BE2C (cell line): ENCODE measurements at places on chromosomes 4 and X.

DNA sequence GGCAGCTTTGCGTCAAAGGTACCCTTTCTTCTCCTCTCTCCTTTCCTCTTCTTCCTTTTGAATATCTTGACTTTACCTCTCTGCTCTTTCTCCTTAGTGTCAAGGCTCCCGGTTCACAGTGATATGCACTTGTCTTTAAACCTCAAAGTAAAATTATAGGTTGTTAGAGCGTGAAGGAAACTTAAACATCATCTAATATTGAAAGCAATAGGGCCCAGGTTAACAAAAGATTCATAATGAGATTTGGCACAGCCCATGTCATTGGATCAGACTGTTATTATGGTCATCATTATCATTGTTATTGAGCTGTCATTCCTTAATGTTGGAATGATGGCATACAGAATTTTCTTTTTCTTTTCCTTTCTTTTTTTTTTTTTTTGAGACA, 32.5 kb downstream of the FTHL17 start:
- no peak for DNase-seq

GRCh38 chr4:75880278-75880677, 22.0 kb downstream of the PPEF2 start:
- no peak for DNase-seq

- peak; percentile 32 for DNase-seq
Observed at GRCh38 chrX:28177202-28177601, 196.0 kb upstream of the DCAF8L1 start.

DNA sequence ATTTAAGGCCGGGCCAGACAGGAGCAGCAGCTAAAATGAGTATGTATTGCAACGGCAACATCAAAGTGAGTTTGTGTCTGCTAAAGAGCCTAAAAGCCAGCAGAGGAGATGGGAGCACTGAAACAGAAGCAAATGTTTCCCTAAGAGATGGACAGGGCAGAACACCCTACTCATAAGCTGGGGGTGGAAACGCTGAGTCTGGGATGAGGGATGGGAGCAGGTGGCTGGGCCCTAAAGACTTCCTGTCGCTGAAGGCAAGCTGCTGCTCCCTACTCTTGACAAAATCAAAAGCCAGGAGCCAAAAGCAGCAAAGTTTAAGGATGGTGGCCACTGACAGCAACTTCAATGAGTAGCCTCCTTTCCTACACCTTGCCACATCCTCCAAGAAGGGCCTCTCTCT, 40.6 kb upstream of the NAP1L5 start:
- DNase-seq: no peak

GRCh38 chr4:81891005-81891996, 419.6 kb upstream of the RASGEF1B start:
- DNase-seq: no peak

DNA sequence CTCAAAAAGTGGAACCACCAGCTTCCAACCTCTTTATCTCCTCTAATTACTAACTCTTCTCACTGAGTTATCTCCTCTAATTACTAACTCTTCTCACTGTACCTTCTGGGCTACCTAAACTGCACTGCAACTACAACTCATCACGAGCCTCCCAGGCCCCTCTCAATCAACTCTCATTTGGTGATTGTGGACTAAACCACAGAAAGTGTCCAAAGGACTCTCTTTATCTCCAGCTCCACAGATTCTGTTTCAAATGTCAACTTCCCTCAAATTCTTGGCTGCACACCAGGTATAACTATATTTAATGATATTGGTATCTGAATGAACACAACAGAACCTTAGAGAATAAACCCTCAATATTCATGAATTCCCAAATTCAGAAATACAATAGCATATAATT, 182.9 kb downstream of the MAML3 start:
- DNase-seq: no peak

- DNase-seq: no peak
Observed at GRCh38 chr4:158016511-158016910, 156.3 kb downstream of the GASK1B start.

DNA sequence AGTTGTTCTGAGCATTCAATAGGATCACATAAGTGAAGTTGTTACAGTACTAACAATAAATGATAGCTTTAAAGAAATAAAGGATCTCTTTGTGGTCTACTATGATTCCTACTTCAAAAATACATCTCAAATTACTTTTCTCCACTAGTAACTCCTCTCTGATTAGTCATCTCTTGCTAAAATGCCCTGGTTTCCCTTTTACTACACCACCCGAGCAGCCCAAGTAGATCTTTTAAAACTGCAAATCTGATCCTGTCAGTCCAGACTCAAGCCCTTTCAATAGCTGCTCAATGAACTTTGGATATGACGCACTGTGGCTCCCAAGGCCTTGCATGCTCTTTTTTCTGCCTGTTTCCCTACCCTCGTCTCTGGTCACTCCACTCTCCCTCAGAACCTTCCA, 97.5 kb downstream of the MAOA start:
- DNase-seq: no peak

GRCh38 chr4:143784567-143784966, 84.1 kb upstream of the FREM3 start:
- DNase-seq: no peak

DNA sequence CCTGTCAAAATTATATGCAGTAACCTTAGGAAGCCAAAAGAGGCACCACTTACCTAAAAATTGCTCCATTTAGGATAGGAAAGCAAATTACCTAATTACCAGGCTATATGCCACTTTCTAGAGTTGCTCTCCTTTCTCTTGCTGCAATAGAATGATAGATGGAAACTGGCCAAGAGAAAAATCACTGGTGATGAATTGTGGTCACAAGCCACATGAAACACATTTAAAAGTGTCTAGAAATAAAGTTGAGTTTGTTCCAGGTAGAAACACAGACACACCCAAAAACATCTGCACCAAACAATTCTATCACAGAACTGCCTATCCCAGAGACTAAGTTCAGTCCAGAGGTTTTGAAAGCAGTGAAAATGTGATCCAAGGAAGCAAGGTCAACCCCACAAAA, 337.7 kb downstream of the PCDH19 start:
- no peak for DNase-seq

DNA sequence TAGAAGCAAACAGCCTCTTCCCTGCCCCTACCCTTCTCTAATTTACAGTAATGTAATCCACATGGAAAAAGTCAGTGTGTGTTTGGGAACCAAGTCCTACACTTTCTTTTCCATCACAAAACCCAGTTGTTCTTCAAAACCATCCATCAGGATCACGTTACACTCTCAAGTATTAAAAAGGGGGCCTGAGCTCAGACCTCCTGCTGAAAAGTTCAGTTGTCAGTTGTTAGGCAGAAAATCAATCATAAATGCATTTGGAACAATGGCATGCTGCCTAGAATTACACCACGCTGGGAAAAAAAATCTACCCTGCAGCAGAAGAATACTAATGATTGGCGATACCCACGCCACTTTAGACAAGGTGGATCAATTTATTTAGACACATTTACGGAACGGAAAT, 236.5 kb downstream of the PARM1 start:
- DNase-seq: no peak

DNA sequence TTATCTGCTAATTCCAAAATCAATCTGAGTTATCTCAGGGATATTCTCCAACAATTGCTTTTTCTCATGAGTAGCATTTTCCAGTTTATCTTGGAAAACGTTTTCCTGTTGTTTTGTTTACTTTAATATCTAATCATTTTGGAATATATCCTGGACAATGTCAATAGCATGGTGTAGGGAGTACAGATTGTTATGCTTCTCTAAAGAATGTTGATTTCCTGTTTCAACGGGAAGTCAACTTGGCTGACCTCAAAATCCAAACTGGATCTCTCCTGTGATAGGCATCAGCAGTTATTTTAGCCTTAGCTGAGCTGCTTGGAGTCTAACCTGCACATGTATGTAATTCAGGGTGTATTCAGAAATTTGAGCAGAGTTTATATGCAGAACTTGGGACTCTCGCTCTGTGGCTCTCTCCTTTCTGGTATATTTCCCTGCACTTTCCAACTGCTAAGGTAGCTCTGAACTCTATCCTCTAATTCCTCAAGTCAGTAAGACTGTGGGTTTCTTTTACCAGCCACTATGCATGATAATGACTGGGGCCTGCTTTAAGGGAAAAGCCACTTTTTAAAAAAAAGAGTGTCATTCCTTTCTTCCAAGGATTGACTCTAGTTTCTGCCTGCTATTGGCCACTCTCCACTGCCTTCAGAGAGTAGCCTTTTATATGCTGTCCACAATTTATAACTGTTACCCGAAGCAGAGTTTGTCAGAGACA, 7.7 kb downstream of the PRSS48 start:
- no peak for DNase-seq

- DNase-seq: peak; percentile 34
Observed at GRCh38 chr4:78864405-78865024, 74.7 kb downstream of the PAQR3 start.

- no peak for DNase-seq
Observed at GRCh38 chrX:38273453-38273852, 52.8 kb upstream of the SRPX start.

GRCh38 chrX:85140964-85141363, 102.6 kb downstream of the SATL1 start:
- no peak for DNase-seq

GRCh38 chrX:136183917-136184316, 36.6 kb downstream of the FHL1 start:
- DNase-seq: no peak

DNA sequence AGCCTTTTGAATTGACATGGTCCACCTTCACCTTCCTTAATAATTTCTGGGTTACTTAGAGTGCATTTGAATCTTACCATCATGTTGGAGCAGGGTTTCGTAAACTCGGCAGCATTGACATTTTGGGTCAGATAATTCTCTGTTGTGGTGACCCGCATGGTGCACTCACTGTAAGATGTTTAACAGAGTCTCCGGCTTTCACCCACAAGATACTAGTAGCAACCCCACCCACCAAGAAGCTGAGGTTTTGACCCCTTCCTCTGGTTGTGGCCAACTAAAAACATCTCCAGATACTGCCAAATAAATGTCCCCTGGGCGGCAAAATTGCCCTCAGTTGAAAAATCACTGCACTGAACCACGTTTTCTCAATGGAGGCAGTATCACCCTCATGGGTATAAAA, 62.7 kb downstream of the CHST7 start:
- no peak for DNase-seq

- DNase-seq: no peak
Observed at GRCh38 chr4:13142191-13142590, 341.9 kb downstream of the RAB28 start.

DNA sequence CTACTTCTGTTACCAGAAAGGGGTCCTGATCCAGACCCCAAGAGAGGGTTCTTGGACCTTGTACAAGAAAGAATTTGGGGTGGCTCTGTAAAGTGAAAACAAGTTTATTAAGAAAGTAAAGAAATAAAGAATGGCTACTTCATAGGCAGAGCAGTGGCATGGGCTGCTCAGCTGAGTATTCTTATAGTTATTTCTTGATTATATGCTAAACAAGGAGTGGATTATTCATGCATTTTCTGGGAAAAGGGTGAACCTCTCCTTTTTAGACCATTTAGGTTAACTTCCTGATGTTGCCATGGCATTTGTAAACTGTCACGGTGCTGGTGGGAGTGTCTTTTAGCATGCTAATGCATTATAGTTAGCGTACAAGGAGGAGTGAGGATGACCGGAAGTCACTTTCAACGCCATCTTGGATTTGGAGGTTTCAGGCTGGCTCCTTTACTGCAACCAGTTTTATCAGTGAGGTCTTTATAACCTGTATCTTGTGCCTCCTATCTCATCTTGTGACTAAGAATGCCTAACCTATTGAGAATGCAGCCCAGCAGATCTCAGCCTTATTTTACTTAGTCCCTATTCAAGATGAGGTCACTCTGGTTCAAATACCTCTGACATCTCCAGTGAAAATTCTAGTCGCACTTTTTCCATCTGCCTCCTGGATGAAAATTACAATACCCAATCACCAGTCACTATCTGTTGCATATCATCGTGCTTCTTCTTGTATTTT, 15.5 kb upstream of the TDO2 start:
- no peak for DNase-seq

- no peak for DNase-seq
Observed at GRCh38 chr4:105327956-105328355, 145.9 kb downstream of the PPA2 start.

GRCh38 chrX:10350981-10351380, 194.2 kb downstream of the CLCN4 start:
- DNase-seq: no peak

DNA sequence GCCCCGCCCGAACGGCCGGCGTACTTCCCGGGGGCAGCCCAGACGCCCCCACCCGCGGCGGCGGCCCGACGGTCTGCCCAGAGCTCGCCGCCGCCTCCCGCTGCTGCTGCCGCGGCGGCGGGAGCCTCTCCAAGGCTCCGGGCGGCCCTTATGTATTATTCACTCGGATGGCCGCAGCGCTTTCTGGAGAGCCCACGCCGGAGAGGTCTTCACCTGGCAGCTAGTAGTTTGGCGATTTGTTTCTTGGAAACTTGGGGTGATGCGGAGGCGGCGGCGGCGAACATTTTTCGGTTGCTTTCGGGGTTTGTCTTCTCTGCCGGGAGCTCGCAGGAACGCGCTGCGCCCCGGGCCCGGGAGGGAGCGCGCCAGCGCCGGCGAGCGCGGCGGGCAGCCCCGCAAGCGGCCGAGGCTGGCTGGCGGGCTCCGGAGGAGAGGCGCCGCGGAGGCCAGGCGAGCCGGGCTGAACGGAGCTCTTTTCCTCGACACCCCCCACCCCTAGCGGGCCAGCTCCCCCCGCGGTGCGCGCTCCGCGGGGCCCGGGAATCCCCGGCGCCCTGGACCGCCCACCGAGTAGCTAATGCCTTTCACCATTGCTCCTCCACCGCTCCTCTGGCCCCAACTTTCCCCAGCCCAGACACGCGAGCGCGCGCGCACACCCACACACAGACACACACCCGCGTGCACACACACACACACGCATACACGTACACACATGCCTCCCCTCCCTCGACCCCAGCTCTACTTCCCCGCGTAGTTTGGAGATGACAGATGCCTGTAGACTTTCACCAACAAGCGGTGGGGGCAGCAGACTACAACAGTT, 113.5 kb downstream of the DHX15 start:
- peak; percentile 12 for DNase-seq

- DNase-seq: no peak
Observed at GRCh38 chrX:41661366-41662095, 27.2 kb upstream of the GPR34 start.

DNA sequence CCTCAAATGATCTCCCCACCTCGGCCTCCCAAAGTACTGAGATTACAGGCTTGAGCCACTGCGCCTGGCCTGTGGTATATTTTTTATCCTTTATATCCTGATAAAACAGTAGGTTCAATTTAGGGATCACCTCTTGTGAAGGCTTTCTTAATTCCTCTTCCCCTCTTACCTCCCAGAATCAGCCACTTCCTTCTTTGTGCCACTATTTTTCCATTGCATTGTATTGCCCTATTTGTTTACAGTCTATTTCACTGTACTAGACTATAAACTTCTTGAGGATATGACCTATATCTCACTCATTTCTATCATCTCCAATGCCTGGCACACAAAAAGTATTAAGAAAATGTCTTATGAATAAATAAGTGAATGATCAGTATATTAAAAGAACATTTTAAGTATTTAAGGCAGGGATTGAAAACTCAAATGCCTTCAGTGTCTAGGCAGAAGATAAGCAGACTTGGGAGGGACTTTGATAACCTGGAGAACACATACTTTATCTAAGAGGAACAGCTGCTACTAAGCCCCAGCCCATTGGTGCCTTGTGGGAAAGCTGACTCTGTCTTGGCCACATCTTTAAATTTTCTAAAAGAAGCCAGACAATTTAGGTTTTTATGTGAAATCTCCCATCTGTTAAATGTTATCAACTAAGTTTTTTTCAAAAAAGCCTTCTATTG, 82.3 kb upstream of the OGT start:
- DNase-seq: no peak
